IPS DF 6.9 (cell line): ENCODE measurements at places on chromosomes 11 and 22.

DNA sequence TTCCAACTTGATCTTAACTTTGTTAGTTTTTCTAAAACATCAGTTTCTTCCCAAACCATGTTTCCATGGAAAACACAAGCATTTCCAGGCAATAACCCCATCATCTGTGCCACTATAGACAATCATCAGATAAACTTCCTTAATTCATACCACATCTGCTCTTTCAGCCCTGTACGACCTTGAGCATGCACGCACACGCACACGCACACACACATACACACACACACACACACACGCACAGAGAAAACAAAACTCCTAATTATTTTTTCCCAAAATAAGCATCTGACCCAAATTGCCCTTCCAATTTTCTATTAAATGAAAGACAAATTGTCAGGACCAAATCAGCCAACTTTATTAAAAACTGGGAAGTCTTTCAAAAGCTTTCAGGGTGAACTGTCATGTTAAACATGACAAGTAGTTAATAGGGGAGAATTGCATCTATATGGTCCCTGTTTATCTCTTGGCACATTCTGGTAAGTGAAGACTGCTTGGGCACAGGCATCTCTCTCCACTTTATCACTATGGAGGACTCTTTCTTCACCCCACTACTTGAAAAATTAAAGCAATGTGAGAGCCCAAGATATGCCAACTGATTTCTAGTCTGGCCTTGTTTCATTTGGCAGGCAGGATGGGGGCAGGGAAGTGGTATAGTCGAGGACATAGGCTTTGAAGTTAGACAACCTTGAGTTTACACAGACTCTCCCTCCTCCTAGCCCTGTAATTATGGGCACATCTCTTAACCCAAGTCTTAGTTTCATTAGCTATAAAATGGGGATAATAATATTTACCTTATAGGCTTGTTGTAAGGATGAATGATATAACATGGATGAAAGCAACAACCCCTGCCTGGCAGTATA lies 15.1 kb downstream of the ADM start:
- no peaks in the 10 kb centered on the region for H3K27me3 ChIP-seq
- no peak overlapping the region for H3K27ac ChIP-seq
- no peaks in the 10 kb centered on the region for H3K36me3 ChIP-seq
- peaks cover 3% of the 10 kb centered on the region for H3K4me1 ChIP-seq
- H3K4me3 ChIP-seq, result no peak overlapping the region

DNA sequence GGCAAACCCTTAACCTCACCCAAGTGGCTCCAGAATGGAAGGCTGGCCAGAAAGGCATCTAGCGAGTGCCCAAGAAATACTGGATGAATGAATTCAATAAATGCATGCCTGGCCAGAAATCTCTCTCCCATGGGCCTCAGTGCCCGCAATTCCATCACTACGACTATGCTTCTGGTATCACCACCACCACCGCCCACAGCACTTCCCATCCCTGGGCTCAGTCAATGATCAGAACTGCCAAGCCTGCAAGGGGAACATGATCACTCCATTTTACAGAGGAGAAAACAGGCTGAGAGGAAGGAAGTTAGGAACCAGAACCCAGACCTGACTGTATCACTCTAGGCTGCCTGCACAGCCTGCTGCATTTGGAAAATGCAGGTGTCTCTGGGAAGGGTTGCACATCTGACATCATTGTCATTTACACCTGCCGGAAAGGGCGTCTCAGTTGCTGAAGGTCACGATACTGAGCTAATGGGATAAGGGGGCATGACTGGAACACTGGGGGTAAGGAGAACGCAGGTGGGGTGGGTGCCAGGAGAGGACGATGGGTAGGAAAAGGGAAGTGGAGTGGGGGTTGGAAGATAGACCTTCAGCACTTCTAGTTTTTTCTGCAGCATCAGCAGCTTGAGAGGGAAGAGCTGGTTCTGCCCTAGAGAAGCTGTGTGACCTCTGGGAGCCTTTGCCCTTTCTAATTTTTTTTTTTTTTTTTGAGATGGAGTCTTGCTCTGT lies 3.2 kb downstream of the GPR152 start:
- H3K4me1 ChIP-seq, result no peaks in the 10 kb centered on the region
- no peak overlapping the region for H3K27ac ChIP-seq
- no peaks in the 10 kb centered on the region; the same call in 1 of the 2 replicates for H3K36me3 ChIP-seq
- no peak overlapping the region for H3K4me3 ChIP-seq
- no peaks in the 10 kb centered on the region for H3K27me3 ChIP-seq
- DNase-seq, result no peak

GRCh38 chr11:123505546-123506299 lies 75.7 kb downstream of the GRAMD1B start:
- H3K27me3 ChIP-seq, result no peaks in the 10 kb centered on the region
- H3K4me3 ChIP-seq, result no peak overlapping the region
- no peak overlapping the region for H3K27ac ChIP-seq

DNA sequence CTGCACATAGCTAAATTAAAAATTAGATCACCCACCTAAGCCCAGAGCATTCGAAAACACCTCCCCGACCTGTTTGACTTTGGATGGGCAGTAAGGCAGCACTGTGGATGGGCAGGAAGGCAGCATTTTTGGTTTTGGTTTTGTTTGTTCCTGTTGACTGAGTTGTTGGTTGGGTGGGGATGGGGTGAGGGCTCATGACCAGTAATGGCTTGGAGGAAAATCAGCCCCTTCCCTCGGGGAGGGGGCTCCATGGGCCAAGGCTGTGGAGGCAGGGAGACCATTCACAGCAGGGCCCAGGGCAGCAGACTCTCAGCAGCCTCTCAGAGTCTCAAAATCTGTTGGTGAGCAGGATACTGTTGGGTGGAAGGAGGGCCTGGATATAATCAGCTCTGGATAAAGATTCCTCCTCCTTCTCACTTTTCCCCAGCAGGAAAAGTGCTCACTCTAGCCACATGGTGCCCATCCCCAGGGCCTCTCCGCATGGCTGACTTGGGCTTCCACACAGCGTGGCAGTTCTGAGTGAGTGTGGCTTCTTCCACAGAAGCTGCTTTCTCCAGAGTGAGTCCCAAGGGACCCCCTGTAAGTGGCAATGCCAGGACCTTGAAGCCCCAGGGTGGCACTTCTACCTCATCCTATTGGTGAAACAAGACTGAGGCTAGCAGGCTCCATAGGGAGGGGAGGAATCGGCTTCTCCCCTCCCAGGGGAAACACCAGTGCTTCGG lies 1491.2 kb downstream of the BRD1 start:
- DNase-seq, result no peak
- H3K4me1 ChIP-seq, result no peaks in the 10 kb centered on the region; the same call in 1 of the 2 replicates
- H3K27me3 ChIP-seq, result no peaks in the 10 kb centered on the region
- H3K27ac ChIP-seq, result no peak overlapping the region

- H3K27me3 ChIP-seq, result no peaks in the 10 kb centered on the region
- no peak overlapping the region for H3K4me3 ChIP-seq
- H3K4me1 ChIP-seq, result peaks cover 4% of the 10 kb centered on the region
- DNase-seq, result no peak
Measured at GRCh38 chr11:2208691-2209369, 37.2 kb upstream of the TH start.

DNA sequence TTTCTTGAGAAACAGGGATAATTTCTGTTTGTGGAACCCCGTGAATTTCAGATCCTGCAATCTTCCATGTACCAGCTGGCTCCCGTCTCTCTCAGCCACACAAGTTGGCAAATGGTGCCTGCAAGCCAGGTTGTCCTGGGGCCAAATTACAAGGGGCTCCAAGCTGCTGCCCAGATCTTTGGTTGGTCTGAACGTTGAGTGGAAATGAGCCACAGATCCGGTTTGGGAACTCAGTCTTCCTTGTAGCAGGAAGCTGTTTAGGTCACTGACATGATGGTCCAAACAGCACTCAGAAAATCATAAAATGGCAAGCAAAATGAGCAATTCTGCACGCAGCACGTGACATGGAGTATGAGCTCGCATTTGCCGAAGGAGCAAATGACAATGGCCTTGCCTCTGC lies 1496.4 kb downstream of the TBC1D22A start:
- no peak for DNase-seq
- H3K27me3 ChIP-seq, result no peaks in the 10 kb centered on the region
- no peaks in the 10 kb centered on the region for H3K36me3 ChIP-seq
- H3K4me1 ChIP-seq, result no peaks in the 10 kb centered on the region
- H3K4me3 ChIP-seq, result no peak overlapping the region
- H3K27ac ChIP-seq, result no peak overlapping the region

GRCh38 chr11:119666061-119666460 lies 62.9 kb downstream of the NECTIN1 start:
- H3K4me3 ChIP-seq, result no peak overlapping the region
- H3K27me3 ChIP-seq, result no peaks in the 10 kb centered on the region
- H3K36me3 ChIP-seq, result peaks cover 5% of the 10 kb centered on the region; the same call in 1 of the 2 replicates
- DNase-seq, result no peak
- no peak overlapping the region for H3K27ac ChIP-seq

DNA sequence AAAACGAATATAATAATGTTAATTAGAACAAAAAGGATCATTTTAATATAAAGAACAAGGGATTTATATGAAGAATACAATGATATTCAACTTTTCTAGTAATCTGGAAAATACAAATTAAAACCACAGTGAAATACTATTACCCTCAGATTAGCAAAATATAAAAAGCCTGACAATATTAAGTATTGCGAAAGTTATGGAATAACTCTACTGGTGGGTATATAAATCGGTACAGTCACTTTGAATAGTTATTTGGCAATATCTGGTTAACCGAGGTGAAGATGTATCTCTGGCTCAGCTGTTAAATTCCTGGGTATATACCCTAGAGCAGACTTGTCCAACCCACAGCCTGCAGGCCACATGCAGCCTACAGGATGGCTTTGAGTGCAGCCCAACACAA lies 118.8 kb downstream of the ATM start:
- no peak overlapping the region for H3K4me3 ChIP-seq
- no peaks in the 10 kb centered on the region for H3K27me3 ChIP-seq
- H3K36me3 ChIP-seq, result no peaks in the 10 kb centered on the region
- no peak for DNase-seq

- no peak overlapping the region for H3K27ac ChIP-seq
- no peak overlapping the region for H3K4me3 ChIP-seq
- no peaks in the 10 kb centered on the region for H3K27me3 ChIP-seq
- no peaks in the 10 kb centered on the region for H3K36me3 ChIP-seq
Measured at GRCh38 chr11:69385144-69385820, 91.3 kb downstream of the MYEOV start.

GRCh38 chr22:46479046-46479445 lies 58.4 kb downstream of the CELSR1 start:
- no peak overlapping the region for H3K27ac ChIP-seq
- 0 out of 2 replicates have a peak, but pooled peaks cover under 1% of the 10 kb centered on the region for H3K4me1 ChIP-seq
- H3K4me3 ChIP-seq, result no peak overlapping the region
- H3K27me3 ChIP-seq, result no peaks in the 10 kb centered on the region

- H3K4me3 ChIP-seq, result no peak overlapping the region
- H3K27me3 ChIP-seq, result no peaks in the 10 kb centered on the region
- no peaks in the 10 kb centered on the region for H3K36me3 ChIP-seq
- no peak overlapping the region for H3K27ac ChIP-seq
- no peak for DNase-seq
Measured at GRCh38 chr11:107247167-107247861, 210.3 kb downstream of the CWF19L2 start.

DNA sequence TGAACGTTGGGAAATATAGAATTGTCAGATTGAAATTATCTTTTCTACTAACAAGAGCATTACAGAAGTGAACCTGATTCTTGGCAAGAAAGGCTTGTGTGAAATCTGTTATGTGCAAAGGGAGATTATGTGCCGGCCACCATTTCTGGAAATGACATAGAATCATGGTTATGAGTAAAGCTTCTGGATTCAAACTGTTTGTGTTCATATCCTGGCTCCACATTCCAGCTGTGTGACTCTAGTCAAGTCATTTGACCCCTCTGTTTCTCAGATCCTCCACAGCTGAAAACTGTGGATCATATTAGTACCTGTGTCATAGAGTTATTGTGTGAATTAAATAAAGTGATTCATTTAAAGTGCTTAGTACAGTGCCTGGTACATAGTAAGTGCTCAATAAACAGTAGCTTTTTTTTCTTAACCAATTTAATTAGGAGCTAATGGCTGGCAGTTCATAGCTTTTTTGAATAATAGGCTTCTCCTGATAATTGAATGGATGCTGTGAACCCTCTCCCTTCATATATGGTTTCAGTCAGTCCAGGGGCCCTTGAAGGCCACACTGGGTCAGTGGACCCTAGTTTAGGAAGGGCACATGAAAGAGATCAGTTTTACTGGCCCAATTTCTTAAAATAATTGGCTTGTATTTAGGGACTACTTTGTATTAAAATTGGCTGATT lies 34.6 kb downstream of the EHF start:
- no peak overlapping the region for H3K4me3 ChIP-seq
- peaks cover 1% of the 10 kb centered on the region; the same call in 1 of the 2 replicates for H3K4me1 ChIP-seq
- no peaks in the 10 kb centered on the region for H3K27me3 ChIP-seq
- no peak for DNase-seq

- no peak overlapping the region for H3K27ac ChIP-seq
- 0 out of 2 replicates have a peak, but pooled peaks cover 2% of the 10 kb centered on the region for H3K4me1 ChIP-seq
- no peak for DNase-seq
- no peaks in the 10 kb centered on the region for H3K27me3 ChIP-seq
Measured at GRCh38 chr11:69202511-69203221, 46.9 kb downstream of the SMIM38 start.

DNA sequence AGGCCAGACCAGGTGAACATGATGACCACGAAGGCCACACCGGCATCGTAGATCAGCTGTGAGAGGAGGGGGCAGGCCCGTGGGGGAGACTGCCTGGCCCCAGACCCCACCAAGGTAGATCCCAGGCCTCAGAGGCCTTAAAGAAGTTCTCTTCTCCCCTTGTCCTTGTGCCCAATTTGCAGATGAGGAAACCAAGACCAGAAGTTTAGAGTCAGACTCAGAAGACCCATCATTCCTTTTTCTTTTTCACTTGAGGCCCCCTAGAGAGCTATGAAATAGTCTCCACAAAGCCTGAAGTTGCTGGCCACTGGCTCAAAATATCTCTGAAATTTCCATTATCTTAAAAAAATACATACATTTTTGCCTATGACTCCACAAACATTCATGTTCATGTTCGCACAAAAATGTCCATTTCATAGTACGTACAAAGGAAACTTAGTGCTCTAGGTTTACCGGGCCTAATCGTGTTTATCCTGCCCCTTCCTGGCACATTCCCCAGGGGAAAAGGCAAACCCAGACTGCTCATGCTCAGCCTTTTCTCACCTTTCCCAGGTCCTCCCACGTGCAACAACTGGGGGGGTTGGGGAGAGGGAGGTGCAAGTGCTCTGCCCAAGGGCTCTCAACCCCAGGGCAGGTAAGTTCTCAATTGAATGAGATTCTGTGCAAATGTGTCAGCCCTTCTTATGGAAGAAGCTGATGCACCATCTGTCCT lies 19.2 kb downstream of the SLC43A1 start:
- no peaks in the 10 kb centered on the region for H3K27me3 ChIP-seq
- no peak overlapping the region for H3K27ac ChIP-seq
- no peak overlapping the region for H3K4me3 ChIP-seq
- H3K36me3 ChIP-seq, result 0 out of 2 replicates have a peak, but pooled peaks cover 4% of the 10 kb centered on the region

GRCh38 chr22:45777046-45777851 lies 105.6 kb downstream of the ATXN10 start:
- H3K4me3 ChIP-seq, result no peak overlapping the region
- H3K27ac ChIP-seq, result no peak overlapping the region
- DNase-seq, result no peak

- H3K4me3 ChIP-seq, result no peak overlapping the region
- no peak for DNase-seq
- no peak overlapping the region for H3K27ac ChIP-seq
- no peaks in the 10 kb centered on the region for H3K27me3 ChIP-seq
Measured at GRCh38 chr11:71125150-71125549, 127.2 kb downstream of the SHANK2 start.
